ENCODE measurements at places on chromosomes 4 and X.
A peak's percentile ranks its signal among the peaks of the same experiment; 100 is the strongest.

DNA sequence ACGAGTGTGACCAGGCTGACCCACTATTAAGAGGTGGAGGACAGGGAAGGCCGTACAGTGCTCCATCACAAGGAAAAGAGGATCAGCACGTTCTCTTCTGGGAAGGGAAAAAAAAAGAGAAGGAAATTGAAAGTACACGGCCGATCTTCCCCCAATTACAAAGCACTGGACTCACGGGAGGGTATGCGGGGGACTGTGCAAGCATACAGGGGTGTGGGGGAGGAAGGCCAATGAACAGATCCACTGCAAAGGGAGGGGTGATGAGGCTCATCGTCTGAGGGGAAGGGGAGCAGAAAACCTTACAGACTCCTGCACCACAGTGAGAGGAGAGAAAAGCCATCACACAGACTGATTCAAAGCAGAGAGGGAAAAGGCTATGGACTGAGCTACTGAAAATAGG is 1.1 kb downstream of the ELK1 start:
- DNase-seq, result no peak

DNA sequence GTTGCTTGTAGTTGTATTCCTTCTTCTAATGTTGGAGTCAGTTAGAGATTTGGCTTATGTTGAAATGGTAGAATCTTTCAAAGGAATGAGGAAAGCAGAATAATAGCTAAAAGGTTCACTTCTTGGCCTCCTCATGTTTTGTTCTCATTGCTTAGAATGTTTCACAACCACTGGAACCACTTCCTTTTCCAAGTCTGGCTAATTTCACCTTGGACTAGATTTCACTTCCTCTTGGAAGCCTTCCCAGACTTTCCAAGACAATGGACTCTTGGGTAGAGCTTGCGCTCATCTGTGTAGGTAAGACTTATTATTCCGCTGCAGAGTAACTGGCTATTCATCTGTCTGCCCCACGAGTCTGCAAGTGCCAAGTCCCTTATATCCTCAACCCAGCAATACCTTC is 8.3 kb downstream of the SPATA18 start:
- peak; percentile 79 for DNase-seq

DNA sequence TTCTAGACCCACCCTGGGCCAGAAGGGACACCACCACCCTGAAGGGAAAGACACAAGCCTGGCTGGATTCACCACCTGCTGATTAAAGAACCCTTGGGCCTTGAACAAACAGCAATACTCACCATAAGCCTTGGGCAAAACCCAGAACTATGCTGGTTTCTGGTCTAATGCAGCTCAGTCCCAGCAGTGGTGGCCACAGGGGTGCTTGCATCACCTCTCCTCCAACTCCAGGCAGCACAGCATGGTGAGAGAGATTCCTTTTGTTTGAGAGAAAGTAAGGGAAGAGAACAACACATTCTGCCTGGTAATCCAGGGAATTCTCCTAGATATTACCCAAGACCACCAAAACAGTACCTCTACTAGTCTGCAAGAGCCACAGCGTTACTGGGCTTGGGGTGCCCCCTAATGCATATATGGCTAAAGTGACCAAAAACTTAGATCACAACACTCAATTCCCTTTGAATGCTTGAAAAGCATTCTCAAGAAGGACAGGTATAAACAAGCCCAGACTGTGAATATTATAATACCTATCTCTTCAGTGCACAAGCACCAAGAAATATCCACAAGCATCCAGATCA is 25.7 kb downstream of the RNF128 start:
- DNase-seq, result no peak

DNA sequence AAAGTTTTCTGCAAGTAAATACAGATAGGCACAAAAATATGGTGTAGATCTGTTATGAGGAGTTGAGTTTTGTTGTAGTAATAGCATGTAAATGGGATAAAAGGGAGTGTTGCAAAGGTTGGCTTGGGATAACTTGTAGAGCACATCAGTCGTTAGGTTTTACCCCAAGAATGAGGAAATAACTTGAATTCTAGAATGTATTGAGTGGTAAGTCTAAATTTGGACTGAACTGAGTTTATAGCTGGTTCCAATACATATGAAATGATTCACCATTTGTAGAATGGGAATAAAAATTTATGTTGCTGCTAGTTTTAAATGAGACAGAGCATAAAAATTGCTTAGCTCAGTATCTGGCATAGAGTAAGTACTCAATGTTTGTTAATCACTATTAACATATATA is 719.2 kb downstream of the FSTL5 start:
- DNase-seq, result no peak

GRCh38 chr4:91099666-91100065 is 972.5 kb downstream of the CCSER1 start:
- no peak for DNase-seq

GRCh38 chrX:19721726-19722370 is 165.6 kb downstream of the SH3KBP1 start:
- DNase-seq, result no peak

Measured in epithelial cell of prostate (primary cell).